ENCODE measurements at places on chromosomes 16 and 17.

- peak; percentile 60 for DNase-seq
Measured at GRCh38 chr16:2474877-2475412, at the start of gene TBC1D24. Gene TBC1D24, plus strand, starts transcription at chr16:2475127. Its CDS starts 21,022 bp downstream, at chr16:2496149.

DNA sequence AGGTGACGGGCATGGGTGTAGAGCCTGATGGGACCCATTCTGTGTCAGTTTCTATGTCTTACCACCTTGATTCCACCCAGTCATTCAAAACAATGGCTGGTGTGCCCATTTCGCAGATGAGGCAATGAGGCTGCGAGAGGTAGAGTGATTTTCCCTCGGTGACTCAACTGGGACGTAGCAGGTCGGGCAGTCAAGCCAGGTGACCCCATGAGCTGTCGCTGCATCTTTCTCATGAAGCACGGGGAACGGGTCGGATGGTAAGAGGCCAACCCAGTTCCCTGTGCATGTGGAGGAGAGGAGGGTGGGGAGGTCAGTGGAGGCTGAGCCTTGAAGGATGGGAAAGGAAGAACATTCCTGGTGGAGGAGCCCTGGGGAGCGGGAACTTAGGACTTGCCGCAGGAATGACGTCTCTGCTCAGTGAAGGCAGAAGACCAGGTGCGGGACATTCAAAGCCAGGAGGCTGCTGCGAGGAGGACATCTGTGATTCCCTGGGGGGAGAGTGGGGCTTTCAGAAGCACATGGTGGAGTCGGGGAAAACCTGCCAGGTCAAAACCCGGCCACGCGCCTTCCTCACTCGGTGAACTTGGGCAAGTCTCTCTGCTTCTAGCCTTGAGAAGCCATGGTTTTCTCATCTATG lies 1.1 kb downstream of the IL21R start:
- no peak for DNase-seq

- no peak for DNase-seq
Measured at GRCh38 chr17:76123191-76123499, 17.9 kb downstream of the FOXJ1 start.

DNA sequence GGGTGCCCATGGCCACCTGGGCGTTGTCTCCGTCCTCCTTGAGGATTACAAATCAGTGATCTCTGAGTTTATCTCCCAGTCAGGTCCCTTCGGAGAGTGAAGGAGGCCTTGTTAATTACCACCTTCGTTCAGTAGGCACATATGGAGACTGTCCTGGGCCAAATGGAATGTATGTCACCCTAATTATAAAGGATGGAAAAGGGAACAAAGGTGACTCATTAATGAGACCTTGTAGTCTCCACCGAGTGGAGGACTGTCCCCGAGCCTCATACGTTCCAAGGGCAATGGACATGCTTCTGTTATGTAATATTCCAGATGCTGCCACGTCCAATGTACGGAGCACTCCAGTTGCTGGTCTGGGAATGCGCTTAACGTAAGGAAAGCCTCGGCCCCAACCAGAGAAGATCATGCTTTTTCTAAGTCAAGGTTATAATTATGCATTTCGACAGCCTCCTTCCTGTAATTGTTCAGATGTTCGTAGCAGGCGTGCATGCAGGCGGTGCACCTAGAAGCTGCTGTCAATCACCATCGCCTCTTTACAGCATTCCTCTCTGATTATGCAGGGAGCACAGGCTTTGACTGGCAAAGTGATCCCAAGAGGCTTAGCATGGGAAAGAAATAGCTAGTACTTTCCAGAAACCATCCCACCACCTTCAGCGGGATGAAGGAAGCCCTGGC lies 22.4 kb upstream of the SEC14L1 start:
- DNase-seq = no peak

DNA sequence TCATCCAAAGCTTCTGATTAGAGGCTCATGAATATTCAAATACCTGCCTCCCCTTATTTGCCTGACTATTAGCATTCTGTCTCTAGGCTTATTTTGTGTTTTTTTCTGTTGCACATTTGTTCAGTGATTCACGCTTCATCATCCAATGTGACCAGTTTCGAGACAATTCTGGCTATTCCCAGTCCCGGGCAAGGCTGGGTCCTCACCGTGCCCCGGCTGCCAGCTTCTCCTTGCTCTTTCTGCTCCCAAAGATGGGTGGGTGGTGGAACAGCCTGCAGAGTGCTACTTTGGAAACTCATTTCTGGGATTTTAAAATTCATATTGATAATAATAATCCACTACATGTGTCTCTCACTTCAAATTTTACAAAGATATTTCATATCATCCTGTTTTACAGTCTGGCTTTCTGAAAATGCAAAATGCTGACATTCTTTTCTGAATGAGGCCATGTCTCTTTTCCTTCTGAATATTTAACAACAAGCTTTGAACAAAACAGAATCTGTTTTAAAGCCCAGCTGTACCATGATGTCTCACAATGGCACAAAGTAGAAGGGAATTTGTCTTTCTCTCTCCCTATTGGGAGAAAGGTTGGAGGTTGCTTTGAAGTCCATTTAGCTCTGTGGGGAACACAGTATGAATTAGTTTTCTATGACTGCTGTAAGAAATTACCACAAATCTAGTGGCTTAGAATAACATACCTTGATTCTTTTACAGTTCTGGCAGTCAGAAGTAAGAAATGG lies 116.9 kb upstream of the CDH13 start:
- no peak for DNase-seq

DNA sequence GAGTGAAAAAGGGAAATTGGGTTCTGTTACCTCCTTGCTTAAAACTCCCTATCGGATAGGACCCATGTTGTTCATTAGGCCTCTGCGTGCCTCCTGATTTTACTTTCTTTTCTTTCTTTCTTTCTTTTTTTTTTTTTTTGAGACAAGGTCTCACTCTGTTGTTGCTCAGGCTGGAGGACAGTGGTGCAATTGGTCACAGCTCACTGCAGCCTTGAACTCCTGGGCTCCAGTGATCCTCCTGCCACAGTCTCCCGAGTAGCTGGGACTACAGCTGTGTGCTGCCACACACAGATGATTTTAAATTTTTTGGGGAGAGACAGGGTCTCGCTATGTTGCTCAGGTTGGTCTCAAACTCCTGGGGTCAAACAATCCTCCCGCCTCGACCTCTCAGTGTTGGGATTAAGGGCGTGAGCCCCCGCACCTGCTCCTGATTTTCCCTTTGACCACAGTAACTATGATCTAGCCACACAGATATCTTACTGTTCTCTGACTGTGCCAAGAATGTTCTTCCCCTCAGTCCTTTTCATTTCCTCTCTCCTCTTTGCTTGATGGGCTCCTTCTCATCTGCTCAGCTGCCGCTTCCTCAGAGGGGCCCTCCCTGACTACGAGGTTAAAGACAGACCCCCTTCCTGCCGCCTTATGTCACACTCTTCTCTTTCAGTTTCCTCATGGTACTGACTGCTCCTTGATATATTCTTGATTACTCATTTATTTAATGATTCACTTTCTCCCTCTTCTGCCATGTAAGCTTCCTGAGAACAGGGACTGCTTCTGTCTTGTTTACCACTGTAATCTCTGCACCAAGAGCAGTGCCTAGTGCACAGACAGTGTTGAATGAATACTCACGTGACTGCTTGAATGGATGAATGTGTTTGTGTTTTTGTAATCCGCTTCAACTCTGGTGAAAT lies 44.3 kb downstream of the LCMT1 start:
- no peak for DNase-seq

GRCh38 chr16:55297910-55298479 lies 26.0 kb upstream of the IRX6 start:
- DNase-seq = no peak

- DNase-seq = no peak
Measured at GRCh38 chr17:80214012-80214877, 5.9 kb downstream of the SGSH start.

DNA sequence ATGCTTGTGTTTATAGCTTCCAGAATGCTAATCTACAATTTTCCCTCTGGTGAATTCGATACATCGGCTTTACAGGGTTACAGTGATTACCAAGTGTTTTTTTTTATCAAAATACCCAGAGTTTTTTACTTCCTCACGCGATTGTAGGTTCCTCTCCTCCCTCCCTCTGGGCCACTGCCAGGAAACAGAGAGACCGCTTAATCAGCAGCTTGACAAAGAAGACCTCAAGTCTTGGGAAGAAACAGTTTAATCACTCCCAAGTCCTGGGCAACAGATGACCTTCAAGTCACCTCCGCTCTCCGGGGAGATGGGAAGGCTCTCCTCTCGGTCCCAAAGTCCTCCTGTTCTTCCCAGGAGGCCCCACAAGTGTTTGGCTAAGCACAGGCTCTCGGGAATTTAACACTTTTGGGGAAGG lies 23.5 kb downstream of the SMTNL2 start:
- DNase-seq = no peak

DNA sequence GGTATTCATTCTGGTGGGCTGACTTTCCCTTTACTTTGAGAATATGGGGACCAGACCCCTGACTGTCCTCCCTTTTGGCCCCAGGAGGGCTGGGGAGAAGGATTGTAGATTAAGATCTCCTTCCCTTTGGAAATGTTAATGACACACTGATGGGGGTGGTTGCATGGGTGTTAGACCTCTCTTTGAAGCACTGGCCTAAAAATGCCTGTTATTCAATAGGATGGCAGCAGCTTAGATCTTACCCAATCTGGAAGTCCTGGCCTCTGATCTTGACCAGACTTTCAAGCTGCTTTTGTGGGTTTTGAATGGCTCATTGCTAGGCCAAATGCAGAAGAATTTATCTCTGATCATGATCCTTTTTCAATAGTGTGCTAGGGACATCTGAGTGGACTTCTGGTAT lies 25.7 kb downstream of the MAP3K3 start:
- DNase-seq = no peak

- no peak for DNase-seq
Measured at GRCh38 chr16:15610369-15610871, 32.5 kb downstream of the MARF1 start.

DNA sequence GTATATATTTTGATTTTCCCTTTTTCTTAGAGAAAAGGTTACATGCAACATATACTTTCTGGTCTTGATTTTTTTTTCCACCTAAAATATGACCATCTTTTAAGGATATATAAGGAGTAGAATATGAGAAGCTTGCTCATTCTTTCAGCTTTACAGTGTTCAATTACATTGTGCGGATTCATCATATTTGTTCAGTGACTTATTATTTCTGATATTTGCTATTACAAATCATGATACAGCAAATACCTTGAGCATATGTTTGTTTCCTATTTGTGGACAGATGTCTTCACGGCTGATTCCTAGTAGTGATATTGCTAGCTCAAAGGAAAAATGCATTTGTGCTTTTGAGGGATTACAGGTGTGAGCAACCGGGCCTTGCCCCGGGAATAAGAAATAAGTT lies 18.1 kb downstream of the KATNIP start:
- DNase-seq = no peak

DNA sequence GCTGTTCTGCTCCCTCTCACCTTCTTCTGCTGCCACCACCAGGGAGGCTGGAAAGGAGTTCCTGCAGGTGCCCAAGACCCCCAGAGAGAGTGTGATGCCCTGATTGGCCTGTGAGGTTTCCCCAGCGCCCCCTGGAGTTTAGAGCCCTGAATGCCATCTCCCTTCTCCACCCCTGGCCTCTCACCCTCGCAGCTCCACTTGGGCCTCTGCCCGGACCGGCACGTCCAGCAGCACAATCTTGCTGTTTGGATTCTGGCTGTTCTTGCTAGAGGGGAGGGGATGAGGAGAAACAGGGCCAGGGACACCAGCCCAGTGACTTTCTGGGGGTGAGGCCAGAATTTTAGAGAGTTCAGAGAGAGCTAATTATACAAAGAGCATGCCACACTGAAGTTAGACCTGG lies 12.5 kb upstream of the FAM171A2 start:
- DNase-seq = no peak

- peak; percentile 35 for DNase-seq
Measured at GRCh38 chr17:64255764-64256163, 7.3 kb downstream of the TEX2 start.

- DNase-seq = no peak
Measured at GRCh38 chr16:68978303-68978954, 127.0 kb upstream of the HAS3 start.

DNA sequence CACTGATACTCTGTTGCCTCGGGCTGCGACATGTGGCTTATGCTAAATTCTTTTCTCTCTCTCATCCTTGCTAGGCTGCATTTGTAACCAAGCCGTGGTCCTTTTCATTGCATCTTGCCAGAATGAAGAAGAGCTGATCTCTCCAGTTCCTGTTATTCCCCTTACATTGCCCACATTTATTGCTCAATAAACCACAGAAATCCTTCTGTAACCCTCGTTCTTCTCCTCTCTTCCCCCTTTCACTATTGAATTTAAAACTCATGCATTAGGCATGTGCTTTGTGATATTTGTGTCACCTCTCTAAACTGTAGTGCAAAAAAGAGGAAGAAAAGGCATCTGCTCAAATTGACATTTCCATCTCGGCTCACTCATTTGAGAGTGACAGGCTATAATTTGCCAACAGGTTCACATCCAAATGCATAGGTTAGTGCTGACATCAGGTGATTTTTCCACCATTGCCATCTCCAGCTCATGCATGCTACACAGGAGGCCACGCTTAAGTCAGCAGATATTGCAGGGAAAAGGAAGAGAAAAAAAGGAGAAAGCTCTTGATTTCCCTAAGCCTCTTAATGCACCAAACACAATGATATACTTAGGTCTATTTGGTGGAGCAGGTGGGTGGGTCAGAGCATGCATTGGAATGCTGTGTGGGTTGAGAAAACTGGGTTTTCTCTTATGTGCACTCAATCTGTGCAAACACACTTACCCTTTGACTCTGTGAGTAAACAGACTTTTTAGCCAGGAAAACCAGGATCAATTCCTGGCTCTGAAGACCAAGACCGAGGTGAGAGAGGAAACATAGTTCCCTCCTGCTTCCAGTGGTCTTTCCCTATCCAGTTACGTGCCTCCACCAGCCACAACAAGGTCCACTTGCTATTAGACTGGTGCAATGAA lies 642.7 kb downstream of the HS3ST4 start:
- no peak for DNase-seq

- no peak for DNase-seq
Measured at GRCh38 chr17:79473111-79473875, 137.6 kb downstream of the RBFOX3 start.

- DNase-seq = no peak
Measured at GRCh38 chr17:41785091-41785858, 1.2 kb downstream of the JUP start.

DNA sequence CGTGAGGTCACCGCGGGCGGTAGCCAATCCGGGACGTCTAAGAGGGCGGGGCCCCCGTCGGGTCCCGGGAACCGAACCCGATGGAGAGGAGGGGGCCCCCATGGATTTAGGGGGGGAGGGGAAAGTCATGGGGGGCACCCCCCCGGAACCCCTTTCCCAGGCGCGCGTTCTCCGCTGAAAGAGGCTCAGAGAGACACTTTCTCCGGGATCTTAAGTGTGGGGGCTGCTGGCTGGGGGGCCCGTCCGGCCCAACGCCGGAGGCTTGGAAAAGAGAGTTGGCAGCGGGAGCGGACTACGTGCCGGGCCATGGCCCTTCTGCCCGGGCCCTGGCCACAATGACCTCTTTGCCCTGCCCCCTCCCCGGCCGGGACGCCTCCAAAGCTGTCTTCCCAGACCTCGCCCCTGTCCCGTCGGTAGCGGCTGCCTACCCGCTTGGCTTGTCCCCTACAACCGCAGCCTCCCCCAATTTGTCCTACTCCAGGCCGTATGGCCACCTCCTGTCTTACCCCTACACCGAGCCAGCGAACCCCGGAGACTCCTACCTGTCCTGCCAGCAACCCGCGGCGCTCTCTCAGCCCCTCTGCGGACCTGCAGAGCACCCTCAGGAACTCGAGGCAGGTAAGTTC lies at the start of gene DLX4:
Gene DLX4, plus strand, starts transcription at position 57 of the 626 bp plus-strand sequence. Its CDS starts 279 bp downstream, at position 336.
- peak; percentile 78 for DNase-seq

All from NCI-H774 (cell line).